ENCODE measurements at places on chromosomes 11 and 22. TPM values are rescaled to one million over a fixed set of nuclear protein-coding genes. Genes with fewer than 3 reads are reported as not detected.

GRCh38 chr11:71454470-71455113 is 1.6 kb downstream of the NADSYN1 start:
- H3K4me1 ChIP-seq: no peaks in the 10 kb centered on the region
- H3K36me3 ChIP-seq: no peaks in the 10 kb centered on the region
- no peak overlapping the region for H3K4me3 ChIP-seq
- H3K27me3 ChIP-seq: no peaks in the 10 kb centered on the region

- H3K4me1 ChIP-seq: no peaks in the 10 kb centered on the region
- no peak for DNase-seq
- no peaks in the 10 kb centered on the region for H3K27me3 ChIP-seq
- no peak overlapping the region for H3K27ac ChIP-seq
- H3K4me3 ChIP-seq: no peak overlapping the region
- H3K36me3 ChIP-seq: no peaks in the 10 kb centered on the region
Measured at GRCh38 chr22:38608992-38609750, 39.2 kb upstream of the DMC1 start.

DNA sequence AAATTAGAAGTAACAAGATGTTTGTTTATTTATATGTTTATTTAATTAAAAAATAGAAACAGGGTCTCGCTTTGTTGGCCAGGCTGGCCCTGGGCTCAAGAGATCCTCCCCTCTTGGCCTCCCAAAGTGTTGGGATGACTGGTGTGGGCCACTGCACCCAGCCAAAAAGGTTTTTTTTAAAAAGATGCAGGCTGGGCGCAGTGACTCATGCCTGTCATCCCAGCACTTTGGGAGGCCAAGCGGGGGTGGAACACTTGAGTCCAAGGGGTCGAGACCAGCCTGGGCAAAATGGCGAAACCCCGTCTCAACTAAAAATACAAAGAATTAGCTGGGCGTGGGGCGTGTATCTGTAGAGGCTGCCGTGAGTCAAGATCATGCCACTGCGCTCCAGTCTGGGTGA is 13.4 kb downstream of the DRD4 start:
- H3K4me1 ChIP-seq: no peaks in the 10 kb centered on the region
- peaks cover 68% of the 10 kb centered on the region for H3K36me3 ChIP-seq
- H3K27me3 ChIP-seq: no peaks in the 10 kb centered on the region
- no peak overlapping the region for H3K4me3 ChIP-seq

DNA sequence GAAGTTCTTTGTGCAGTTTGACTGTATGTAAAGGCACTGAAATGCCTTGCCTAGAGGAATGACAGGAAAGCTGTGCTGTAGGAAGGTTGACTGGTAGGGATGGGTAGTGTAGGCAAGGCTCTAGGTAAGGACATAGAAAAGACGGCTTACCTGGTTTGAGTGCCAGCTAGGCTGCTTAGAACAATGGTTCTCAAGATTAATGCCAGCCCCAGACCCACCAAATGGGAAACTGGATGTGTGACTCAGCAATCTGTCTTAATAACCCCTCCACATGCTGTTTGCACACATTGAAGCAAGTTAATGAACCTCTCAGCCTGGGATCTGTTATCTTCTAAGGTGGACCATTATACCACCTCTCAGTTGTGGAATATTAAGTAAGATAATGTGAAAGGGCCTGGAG is 3.7 kb downstream of the RPS3 start:
- no peak for DNase-seq
- H3K27ac ChIP-seq: no peak overlapping the region
- no peak overlapping the region for H3K4me3 ChIP-seq

GRCh38 chr11:61362542-61362875 is 335 bp downstream of the TMEM138 start:
- peak overlapping the region; percentile 93 for H3K27ac ChIP-seq
- peak overlapping the region; percentile 78 for H3K4me3 ChIP-seq
- no peak for DNase-seq
- peaks cover 16% of the 10 kb centered on the region for H3K4me1 ChIP-seq

DNA sequence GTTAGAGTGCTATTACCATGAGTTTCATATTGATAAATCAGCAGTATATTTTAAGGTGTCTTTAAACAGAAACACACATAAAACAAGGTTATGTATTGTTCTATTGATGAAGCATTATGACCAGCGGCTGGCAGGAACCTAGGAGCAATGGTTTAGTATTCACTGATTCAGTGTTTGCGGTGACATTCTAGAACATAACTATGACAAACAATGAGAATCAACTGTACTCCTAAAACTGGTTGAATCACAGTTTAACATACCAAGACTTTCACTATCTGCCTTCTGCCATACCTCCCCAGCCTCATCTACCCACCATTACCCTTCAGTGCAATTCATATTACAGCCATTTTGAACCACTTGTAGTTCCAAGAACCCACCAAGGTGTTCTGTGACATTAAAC is 8.8 kb downstream of the HOATZ start:
- H3K4me1 ChIP-seq: no peaks in the 10 kb centered on the region
- no peak for DNase-seq
- no peak overlapping the region for H3K4me3 ChIP-seq
- H3K27ac ChIP-seq: no peak overlapping the region
- no peaks in the 10 kb centered on the region for H3K27me3 ChIP-seq

DNA sequence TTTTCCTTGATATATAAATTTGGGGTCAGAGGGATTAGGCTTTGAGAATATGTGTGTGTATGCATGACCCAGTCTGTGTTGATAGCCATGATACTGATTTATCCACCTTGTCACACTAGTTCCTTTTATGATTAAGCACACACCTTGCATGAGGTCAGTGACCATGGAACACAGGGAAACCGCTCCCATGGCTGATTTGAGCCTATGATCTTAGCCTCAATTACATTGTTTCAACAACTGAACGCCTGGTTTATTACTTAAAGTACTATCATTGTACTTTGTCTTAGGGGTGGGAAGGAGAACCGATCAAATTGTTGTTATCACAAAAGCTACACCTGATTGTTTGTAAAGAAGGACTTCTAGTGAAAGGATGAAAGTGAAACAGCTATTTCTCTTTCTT is 70.7 kb downstream of the ARFGAP2 start:
- H3K36me3 ChIP-seq: no peaks in the 10 kb centered on the region
- peaks cover 60% of the 10 kb centered on the region for H3K4me1 ChIP-seq
- H3K27ac ChIP-seq: peak overlapping the region; percentile 15
- H3K4me3 ChIP-seq: no peak overlapping the region
- no peak for DNase-seq

- H3K4me1 ChIP-seq: no peaks in the 10 kb centered on the region
- DNase-seq: no peak
- H3K36me3 ChIP-seq: no peaks in the 10 kb centered on the region
- H3K27me3 ChIP-seq: no peaks in the 10 kb centered on the region
- H3K27ac ChIP-seq: no peak overlapping the region
- no peak overlapping the region for H3K4me3 ChIP-seq
Measured at GRCh38 chr22:27597703-27598444, 203.7 kb downstream of the MN1 start.

DNA sequence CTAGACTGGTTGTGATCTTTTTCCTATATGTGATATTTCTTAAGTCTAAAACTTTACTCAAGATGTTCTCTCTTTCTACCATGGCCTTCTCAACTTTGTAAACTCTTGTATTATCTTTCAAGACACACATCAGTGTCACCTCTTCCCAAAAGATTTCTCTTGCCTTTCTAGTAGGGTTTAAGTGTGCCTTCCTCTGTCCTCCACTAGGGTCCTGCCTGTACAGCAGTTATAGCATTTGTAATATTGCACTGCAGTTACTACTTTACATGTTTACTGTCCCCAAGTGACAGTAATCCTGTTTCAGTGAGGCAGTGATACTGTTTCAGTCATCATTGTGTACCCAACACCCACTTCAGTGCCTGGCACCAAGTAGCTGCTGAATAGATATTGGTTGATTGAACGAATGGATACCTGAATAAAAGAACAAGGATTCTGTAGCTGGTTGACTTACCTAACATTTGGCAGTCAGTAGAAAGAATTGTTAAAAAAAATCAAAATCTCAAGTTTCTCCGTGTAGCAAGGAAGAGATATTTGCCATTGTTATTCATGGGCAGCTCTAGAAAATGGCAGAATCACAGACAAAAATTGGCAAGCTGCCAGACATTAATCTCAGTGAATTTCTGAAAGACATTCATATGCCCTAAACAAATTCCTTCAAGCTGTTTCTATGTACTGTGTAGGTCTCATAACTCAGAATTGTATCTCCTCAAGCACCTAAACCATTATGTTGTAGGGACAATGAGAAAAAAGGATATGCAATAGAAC is 79.4 kb downstream of the RBMXL2 start:
- no peak for DNase-seq
- no peaks in the 10 kb centered on the region for H3K4me1 ChIP-seq
- H3K27ac ChIP-seq: no peak overlapping the region
- no peak overlapping the region for H3K4me3 ChIP-seq

GRCh38 chr22:46147061-46147460 is 3.3 kb upstream of the PPARA start:
- peak overlapping the region; percentile 100 for H3K27ac ChIP-seq
- no peak overlapping the region for H3K4me3 ChIP-seq
- DNase-seq: no peak
- peaks cover 22% of the 10 kb centered on the region for H3K4me1 ChIP-seq
- H3K36me3 ChIP-seq: no peaks in the 10 kb centered on the region

DNA sequence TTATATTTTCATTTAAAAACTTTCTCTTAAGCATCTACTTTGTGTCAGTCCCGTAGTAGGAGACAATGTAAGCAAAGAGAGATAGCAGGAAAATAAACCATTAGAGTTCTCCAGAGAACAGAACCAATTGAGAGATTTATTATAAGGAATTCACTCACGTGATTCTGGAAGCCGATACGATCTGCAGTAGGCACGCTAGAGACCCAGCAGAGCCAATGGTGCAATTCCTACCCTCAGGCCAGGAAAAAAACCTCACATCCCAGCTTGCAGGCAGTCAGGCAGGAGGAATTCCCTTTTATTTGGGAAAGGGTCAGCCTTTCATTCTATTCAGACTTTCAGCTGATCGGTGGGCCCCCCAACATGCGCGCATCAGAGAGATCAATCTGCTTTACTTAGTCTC is 7.3 kb upstream of the PLEKHA7 start:
- DNase-seq: no peak
- H3K27ac ChIP-seq: no peak overlapping the region
- H3K27me3 ChIP-seq: no peaks in the 10 kb centered on the region
- H3K4me1 ChIP-seq: no peaks in the 10 kb centered on the region
- H3K36me3 ChIP-seq: no peaks in the 10 kb centered on the region

- no peak for DNase-seq
- peaks cover 9% of the 10 kb centered on the region for H3K27me3 ChIP-seq
- H3K27ac ChIP-seq: no peak overlapping the region
- H3K4me1 ChIP-seq: peaks cover 30% of the 10 kb centered on the region
- H3K4me3 ChIP-seq: no peak overlapping the region
Measured at GRCh38 chr11:120562806-120563425, 51.4 kb downstream of the GRIK4 start.

GRCh38 chr11:71491940-71492339 is 35.1 kb upstream of the KRTAP5-7 start:
- DNase-seq: no peak
- no peaks in the 10 kb centered on the region for H3K4me1 ChIP-seq
- H3K4me3 ChIP-seq: no peak overlapping the region
- H3K27me3 ChIP-seq: no peaks in the 10 kb centered on the region
- H3K36me3 ChIP-seq: peaks cover 99% of the 10 kb centered on the region

DNA sequence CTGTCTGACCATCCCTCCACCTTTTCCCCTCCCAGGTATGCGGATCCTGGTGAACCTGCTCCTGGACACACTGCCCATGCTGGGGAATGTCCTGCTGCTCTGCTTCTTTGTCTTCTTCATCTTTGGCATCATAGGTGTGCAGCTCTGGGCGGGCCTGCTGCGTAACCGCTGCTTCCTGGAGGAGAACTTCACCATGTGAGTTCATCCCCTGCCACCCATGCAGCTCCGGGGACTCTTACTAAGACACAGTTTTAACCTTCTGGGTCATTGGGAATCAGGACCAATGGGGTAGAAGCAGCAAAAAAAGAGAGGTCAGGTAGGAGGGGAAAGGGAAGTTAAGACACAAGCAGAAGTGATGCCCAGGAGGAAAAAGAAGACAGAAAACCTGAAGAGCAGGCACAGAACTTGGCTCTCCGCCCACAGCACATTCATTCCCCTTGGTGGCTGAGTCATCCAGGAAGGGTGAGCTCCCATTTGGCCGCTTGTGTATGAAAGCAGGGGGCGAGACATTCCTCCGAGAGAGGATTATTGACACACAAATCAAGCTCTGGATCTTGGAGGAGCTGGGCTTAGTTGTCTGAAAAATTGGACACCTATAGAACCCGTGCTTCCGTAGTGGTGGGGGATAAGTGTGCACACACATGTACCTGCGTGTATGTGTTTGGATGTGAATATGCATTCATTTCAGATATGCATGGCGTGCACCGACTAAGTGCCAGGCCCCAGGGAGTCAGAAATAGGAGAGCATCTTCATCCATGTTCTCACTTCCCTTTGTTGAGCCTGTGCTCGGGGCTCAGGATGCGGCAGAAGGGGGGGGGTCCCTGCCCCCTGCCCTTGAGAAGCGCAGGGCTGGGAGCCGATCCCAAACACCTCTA is 64.2 kb downstream of the CACNA1I start:
- no peak overlapping the region for H3K4me3 ChIP-seq
- H3K36me3 ChIP-seq: no peaks in the 10 kb centered on the region
- H3K27ac ChIP-seq: no peak overlapping the region
- no peaks in the 10 kb centered on the region for H3K4me1 ChIP-seq

DNA sequence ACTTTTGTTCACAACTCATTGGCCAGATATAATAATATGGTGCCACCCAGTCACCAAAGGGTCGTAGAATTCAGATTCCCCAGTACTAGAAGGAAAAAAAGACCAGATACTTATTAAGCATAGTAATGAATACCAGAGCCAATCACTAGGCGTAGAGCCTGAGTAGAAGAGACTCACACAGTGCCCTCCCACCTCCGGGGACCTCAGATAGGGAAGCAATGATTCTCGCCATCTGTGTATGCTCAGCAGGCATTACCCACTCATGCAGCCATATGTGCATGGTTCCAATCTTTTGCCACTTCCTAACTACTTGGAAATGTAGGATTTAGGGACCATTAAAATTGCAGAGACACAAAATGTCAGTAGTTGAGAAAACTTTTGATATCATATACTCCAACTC is 85.3 kb downstream of the C11orf87 start:
- no peaks in the 10 kb centered on the region for H3K4me1 ChIP-seq
- no peaks in the 10 kb centered on the region for H3K27me3 ChIP-seq
- H3K27ac ChIP-seq: no peak overlapping the region

- peaks cover 12% of the 10 kb centered on the region for H3K4me1 ChIP-seq
- H3K27ac ChIP-seq: no peak overlapping the region
- no peak for DNase-seq
- no peak overlapping the region for H3K4me3 ChIP-seq
- H3K36me3 ChIP-seq: no peaks in the 10 kb centered on the region
Measured at GRCh38 chr11:86749821-86750401, 50.4 kb upstream of the PRSS23 start.

GRCh38 chr22:31082606-31083376 is 1.7 kb downstream of the SMTN start:
- H3K4me1 ChIP-seq: peaks cover 52% of the 10 kb centered on the region
- H3K27ac ChIP-seq: peak overlapping the region; percentile 99
- DNase-seq: no peak
- no peaks in the 10 kb centered on the region for H3K36me3 ChIP-seq

GRCh38 chr22:35835267-35835997 is 117.8 kb downstream of the APOL5 start:
- H3K27me3 ChIP-seq: no peaks in the 10 kb centered on the region
- H3K27ac ChIP-seq: no peak overlapping the region
- peaks cover 73% of the 10 kb centered on the region for H3K4me1 ChIP-seq

The ABTB2 gene
- 9.3 TPM for total RNA-seq

The ZBED4 gene
- 8.6 TPM for total RNA-seq

The FAM83F gene
- total RNA-seq: 9.4 TPM

The CSRP3 gene
- total RNA-seq: not detected

The MED17 gene
- total RNA-seq: 18.6 TPM

The MMP8 gene
- not detected for total RNA-seq

The C11orf91 gene
- not detected for total RNA-seq

The SHISAL1 gene
- 1.0 TPM for total RNA-seq

The POU2AF3 gene
- 1.4 TPM for total RNA-seq

The SNX32 gene
- total RNA-seq: not detected

The APOBEC3F gene
- 3.5 TPM for total RNA-seq

The TRPM5 gene
- total RNA-seq: not detected

The CDC42EP2 gene
- 23.4 TPM for total RNA-seq

The GAS2L1 gene
- 34.1 TPM for total RNA-seq

The SCT gene
- total RNA-seq: not detected
